COLO829 (cell line): ENCODE measurements at places on chromosomes 6 and 20.

- DNase-seq: no peak
These were observed 18.3 kb downstream of the SNX9 start for GRCh38 chr6:157841211-157841840.

DNA sequence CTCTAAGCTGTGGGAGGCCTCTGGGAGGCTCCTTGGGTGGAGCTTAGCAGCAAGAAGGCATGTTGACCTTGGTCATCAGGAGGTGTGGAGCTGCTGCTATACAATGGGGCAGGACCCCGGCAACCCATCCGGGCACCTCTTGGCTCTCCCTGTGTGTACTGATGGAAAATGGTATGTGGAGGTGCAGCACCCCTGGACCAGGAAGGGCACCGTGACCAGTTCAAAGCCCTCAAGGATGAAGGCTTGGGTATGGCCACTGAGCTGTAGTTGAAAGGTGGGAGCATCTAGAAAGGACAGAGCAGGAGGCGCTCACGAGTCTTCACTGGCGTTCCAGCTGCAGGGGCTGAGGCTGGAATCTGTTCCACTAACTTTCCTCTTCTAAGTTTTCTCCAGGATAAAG, 6.7 kb upstream of the IRF4 start:
- no peak for DNase-seq

DNA sequence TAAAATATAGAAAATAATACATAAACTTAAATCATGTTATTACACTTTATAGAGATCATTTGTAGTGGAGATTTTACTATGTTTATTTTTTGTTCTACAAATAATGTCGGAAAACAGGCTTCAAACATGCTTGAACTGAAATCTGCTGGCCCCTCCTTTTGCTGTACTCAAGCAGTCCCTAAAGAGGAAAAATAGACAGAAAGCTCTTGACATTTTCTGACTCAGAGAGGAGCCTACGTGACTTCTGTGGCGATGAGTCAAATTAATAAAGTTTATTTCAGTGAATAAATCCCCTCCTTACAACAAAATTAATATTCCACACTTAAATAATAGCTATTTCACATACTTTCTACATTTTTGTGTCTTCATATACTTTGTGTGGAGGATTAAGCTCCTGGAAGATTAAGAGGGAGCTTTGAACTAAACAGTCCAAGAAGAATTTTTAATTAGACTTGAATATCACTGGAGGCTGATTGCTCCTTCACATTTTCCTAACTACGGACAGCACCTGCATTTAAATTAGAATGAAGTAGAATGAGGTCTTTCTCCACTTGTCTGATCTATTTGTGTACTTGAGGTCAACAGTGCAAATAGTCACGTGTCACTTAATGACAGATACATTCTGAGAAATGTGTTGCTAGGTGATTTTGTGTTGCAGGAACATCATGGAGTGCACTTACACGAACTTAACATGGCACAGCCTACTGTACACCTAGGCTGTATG, 1.7 kb upstream of the TREM1 start:
- DNase-seq: peak; percentile 40

DNA sequence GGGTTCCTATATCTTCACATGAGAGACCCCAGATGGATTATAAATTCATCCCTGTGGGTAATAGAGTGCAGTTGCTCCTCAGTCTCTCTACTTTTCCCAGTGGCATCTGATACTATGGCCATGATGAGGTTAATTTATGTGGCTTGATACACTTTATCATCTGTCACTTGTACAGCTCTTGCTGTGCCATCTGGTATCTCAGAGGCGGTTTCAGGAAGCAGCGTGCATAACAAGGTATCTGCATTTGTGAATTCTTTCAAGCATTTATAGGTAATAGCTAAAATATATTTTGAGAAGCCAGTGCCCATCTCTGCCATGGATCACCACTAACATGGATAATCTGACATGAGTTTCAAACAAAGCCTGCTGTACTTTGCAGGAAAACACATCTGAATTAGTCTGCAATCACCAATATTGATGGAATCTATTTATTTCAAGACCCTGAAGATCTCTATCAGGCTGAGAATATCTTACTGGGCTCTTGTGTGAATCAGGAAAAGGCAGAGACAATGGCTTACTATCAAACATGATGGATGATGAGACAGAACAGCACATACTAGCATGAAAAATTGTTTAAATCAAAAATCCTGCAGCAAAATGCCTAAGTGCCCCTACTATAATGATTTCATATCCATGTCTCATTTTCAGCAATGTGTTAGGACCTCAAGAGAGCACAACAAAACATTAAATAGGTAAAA, 548.7 kb upstream of the MAP3K7 start:
- DNase-seq: no peak

GRCh38 chr6:87830907-87831306, 128.9 kb upstream of the AKIRIN2 start:
- no peak for DNase-seq

DNA sequence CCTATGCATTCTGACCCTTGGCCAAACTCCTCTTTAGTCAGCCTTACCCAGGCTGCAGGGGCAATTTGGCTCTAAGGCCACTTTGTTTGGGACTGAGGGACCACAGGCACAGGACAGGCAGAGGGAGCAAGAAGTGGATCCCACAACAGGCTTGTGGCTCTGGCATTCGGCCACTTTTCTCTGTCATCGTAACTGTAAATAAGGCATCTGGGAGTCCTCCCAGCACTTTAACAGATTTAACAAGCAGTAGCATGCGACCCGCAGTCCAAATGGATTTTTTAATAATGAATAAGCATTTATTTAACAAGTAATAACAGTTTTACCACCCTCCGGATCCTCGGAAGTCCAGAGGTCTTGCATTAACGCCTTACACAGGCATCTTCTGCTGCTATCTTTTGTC, 16.1 kb upstream of the CDH22 start:
- DNase-seq: no peak

DNA sequence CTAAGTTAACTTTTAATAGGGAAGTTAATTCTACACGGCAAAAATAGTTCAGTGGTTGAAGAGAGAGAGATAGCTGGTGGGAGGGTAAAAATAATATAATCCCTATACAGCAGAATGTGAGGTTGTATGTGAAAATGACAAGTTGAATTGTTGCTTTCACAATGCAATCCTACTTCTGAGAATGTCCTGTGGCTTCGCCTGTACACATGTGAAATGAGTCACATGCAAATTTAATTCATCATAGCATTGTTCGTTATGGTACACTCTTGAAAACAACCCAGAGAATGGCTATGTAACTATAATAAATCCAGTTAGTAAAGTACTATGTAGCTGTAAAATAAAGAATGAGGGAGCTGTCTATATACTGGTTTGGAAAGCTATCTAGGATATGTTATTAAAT, 46.0 kb upstream of the HINT3 start:
- peak; percentile 14 for DNase-seq

GRCh38 chr20:10531848-10532247, 96.7 kb downstream of the SLX4IP start:
- no peak for DNase-seq

GRCh38 chr6:37967651-37968050, 148.1 kb downstream of the ZFAND3 start:
- DNase-seq: no peak

DNA sequence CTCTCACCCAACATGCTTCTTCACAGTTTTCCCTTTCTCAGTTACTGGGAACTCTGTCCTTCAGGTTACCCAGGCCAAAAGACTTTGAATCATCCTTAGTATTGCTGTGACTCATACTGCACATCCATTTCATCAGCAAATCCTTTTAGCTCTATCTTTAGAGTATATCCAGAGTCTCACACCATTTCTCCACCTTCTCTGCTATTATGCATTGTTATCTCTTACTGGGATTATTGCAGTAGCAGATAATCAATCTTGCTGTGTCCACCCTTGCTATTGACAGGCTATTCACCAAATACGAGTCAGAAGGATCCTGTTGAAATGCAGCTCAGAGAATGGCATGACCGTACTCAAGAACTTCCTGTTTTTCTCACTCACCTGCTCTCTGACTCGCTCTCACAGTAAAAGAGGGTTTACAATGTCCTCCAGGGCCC, 57.3 kb downstream of the BCKDHB start:
- DNase-seq: no peak

GRCh38 chr6:151081656-151082055, 158.1 kb upstream of the AKAP12 start:
- no peak for DNase-seq

- DNase-seq: no peak
These were observed 57.2 kb upstream of the MAFB start for GRCh38 chr20:40746251-40746650.

- no peak for DNase-seq
These were observed 27.0 kb upstream of the APMAP start for GRCh38 chr20:25019381-25020155.

DNA sequence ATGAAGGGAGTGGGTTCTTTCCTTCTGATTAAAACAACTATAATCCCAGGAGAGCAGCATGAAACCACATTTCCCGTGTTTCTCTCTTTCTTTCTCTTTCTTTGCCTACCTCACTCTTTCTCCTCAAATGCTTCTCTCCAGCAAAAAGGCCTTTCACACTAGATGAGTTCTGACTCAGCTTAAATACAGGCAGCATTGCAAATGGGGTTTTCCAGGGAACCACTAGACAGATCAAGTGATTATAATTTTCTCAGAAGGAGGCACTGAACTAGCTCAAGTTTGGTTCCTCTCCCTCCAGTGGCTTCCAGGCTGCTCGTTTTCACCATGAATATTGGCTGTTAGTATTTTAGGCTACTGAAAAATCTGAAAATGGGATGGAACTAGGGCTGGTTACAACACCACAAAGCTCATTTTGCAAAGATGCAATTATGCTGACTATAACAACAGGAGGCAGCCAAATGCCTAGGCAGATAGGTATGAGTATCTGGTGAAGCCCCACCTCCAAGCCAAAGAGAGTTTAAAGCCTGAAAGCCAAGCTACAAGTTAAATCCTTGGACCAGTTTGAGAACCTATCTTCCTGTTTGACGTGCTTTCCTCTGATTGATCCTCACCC, 260.0 kb downstream of the MMUT start:
- no peak for DNase-seq

GRCh38 chr6:146912730-146913685, 291.2 kb upstream of the STXBP5 start:
- no peak for DNase-seq

- DNase-seq: peak; percentile 11
These were observed 27.8 kb downstream of the CCN2 start for GRCh38 chr6:131923356-131923755.

DNA sequence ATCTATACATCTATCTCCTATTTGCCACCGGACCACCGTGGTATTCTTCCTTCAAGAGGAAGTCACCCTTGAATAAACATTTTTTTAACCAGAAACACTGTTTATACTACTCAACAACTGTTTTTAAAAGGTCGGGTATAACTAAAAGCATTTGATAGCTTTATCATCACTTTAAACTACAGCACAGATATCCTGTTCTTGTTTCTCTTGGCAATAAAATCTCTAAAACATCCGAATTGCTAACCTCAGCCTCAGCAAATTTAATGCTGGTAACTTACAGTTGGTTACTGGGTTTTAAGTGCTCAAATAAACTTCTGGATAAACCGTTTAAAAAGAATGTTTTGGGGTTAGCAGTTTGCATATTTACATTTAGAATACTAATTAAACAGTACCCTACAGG, 20.4 kb downstream of the ZUP1 start:
- DNase-seq: no peak

DNA sequence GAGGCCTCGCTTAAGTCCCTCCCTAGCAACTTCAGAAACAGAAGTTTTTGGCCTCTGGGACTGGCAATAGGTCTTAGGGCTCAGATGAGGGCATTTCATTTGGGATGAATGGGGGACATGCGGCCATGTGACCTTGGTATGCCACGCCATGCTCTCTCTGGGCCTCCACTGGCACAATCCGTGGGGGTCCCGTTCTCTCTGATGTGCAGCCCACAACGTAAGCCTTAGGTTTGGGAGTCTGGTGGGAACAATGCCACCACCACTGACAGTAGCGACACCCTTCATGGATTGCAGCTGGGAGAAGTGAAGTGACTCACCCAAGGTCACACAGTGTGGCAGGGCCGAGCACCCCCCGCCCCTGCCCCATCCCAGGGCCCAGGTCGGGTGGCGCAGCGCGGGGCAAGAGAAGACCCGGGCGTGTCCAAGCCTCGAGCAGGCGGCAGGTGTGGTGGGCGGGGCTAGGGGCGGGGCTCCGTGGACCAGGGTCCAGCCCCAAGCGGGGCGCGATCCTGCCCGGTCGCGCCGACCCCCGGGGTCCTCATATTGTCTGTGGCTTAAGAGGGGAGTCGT, 864 bp upstream of the CEBPB start:
- no peak for DNase-seq

DNA sequence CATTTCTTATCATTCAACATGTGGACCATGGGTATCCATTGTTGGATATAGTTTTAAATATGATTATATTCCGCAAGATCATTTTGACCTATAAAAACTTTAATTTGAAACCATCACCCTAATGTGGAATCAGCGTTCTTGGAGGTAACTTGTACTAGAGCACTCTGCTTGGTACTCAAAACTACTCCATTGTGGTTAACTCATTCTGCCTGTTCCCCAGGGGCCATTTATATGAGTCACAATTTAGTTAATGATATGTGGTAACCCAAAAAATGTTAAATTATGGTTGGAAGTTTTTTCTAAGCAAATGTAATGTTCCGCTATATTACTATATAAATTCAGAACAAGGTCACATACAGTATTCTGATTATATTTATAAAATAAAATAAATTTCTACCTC, 109.3 kb downstream of the TRDN start:
- DNase-seq: peak; percentile 12

DNA sequence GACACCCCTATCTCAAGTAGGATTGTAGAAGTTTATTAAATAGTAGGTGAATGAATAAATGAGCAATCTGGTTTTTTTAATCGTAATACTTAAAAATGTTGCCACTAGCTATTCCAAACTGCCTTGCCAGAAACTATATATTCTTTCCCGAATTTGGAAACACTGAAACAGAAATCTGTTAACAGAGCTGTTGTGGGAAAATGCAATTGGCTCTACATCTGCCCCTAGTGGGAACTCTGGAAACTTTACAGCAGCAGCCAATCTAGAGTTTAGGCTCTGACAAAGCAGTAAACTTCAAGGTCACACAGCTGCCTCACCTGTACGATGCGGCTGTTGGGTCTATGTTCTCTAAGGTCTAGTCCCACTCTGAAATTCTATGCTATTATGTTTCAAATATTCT, 41.7 kb downstream of the SYNE1 start:
- no peak for DNase-seq

GRCh38 chr6:118288355-118289124, 259.6 kb upstream of the PLN start:
- no peak for DNase-seq

DNA sequence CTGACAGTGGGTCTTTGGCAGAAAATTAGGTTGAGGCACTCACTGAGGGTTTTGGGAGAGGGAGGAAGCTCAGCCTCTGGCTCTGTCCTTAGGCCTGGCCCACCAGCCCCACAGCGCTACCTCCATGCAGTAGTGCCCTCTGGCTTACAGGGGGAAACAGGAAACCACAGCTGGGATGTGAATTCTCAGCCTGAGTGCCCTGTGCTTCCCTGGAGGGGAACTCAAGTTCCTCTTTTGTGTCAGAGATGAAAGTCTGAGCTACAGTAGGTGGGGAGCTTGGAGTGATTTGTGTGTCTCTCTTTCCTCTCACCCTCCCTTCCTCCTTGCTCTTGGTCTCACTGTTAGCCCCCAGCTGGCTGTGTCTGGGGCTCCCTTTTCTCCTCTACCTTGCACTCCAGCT, 48.2 kb upstream of the BLCAP start:
- no peak for DNase-seq

- no peak for DNase-seq
These were observed 98.5 kb upstream of the RPS6KA2 start for GRCh38 chr6:166725571-166725970.
